SW480 (cell line): ENCODE measurements at places on chromosomes 16 and 17.

DNA sequence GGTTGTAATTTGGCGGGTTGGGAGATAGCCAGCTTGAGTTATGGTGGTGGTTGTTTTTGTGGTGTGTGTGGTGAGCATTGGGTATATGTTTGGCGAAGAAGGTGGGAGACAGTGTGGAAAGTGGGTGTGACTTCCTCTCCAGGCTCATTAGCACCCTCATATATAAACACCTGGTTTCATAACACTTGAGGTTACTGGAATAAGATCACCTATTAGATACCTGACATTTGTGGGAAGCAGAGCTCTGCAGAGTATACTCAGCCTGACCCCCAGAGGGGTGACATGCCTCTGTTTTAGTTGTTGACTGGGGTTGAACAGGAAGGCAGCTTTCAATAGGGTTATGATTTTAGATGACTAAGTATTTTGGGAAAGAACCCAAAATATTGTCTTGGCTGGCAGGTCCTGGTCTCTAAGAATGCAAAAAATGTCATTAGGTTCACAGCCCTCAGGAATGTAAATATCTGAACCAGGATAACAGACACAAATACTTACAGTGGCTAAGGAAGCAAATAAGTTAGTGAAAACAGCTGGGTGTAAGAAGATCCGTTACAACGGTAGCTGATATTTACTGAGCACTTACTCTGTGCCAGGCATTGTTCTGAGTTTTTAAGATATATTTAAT, 18.3 kb upstream of the EFCAB13 start:
- peak; percentile 55 for DNase-seq

DNA sequence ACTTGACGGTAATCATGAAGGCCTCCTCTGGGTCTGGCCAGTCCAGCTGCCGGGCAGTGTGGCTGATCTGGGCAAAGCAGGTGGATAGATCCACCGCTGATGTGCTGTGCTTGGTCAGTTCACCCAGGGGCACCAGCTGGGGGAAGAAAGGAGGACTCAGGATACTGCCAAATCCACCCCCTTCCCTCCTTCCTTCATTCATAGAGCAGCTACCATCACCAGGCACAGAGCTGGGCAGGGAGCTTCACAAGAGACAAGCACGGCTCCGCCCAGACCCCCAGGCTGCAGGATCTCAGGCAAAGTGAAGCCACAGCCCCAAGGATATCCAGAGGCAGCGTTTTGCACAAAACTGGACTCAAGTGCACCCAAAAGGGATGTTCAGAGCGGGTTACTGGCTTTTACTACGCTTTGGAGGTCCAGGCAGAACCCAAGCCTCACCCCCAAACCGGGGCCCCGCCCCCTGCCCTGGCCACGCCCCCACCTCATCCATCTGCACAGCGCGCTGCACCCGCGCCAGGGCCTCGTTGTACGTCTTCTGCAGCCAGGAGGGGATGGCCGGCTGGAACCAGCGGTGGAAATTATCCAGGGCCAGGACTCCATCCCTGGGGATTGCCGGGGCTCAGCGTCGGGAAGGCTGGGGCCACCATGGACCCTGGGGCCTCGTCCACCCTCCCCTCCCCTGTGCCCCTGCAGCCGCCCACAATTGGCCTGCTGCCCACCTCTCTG, 9.1 kb downstream of the UNC13D start:
- no peak for DNase-seq

DNA sequence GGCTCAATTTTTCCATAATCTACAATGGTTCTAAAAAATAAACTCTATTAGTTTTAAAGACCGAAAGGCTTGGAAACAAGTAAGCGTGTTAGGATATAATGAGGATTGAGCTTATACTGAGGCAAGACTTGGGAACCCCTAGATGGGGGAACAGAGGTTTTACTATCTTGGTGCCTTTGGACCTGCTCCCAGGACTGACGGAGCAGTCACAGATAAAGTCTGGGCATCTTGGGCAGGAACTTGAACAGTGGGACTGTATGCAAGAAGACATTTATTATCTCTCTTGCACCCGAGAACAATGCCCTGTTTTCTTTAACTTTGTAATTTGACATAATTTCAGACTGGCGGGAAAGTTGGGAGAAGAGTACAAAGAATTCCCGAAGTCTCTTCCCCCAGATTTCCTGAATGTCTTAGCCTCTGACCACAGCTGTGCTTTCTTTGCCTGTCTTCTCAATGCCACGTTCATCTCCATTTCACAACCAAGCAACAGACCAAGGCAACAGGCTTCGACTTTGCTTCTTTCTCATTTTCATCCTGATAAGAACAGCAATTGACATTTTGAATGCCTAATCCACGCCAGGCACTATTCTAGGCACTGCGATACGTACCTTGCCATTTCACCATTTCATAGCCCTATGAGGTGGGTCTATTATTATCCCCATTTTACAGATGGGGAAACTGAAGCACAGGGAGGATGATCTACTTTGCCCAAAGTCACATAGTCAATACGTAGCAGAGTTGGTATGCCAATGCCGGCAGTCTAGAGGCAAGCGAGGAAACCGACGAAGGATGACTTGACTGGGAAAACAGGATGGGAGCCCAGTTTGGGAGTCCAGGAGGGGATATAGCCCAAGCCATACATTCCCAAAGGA, 3.0 kb upstream of the IL4R start:
- DNase-seq: no peak

GRCh38 chr17:50047488-50048126, 8.3 kb upstream of the ITGA3 start:
- peak; percentile 75 for DNase-seq

DNA sequence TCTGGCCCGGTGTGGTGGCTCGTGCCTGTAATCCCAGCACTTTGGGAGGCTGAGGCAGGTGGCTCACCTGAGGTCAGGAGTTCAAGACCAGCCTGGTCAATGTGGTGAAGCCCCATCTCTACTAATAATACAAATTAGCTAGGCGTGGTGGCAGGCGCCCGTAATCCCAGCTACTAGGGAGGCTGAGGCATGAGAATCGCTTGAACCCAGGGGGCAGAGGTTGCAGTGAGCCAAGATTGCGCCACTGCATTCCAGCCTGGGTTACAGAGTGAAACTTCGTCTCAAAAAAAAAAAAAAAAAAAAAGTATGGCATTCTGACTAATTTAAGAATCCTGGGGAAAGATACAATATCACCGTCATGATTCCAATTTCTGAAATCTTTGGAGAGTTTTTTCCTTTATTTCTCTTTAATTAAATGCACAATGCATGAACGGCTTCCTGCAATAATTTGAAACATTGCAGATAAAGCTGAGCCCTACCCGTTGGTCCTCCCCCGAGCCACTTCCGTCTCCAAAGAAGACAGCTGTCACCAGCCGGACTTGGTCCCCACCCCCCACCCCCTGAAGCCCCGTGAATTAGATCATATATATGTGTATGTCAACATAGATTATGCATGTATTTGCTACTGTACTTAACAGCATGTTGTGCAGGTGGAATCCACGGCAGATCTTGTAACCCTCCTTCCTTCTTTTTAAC, 142.6 kb upstream of the PLCG2 start:
- no peak for DNase-seq

- DNase-seq: no peak
These were observed 4.0 kb downstream of the RNASEK start for GRCh38 chr17:7016418-7016817.

DNA sequence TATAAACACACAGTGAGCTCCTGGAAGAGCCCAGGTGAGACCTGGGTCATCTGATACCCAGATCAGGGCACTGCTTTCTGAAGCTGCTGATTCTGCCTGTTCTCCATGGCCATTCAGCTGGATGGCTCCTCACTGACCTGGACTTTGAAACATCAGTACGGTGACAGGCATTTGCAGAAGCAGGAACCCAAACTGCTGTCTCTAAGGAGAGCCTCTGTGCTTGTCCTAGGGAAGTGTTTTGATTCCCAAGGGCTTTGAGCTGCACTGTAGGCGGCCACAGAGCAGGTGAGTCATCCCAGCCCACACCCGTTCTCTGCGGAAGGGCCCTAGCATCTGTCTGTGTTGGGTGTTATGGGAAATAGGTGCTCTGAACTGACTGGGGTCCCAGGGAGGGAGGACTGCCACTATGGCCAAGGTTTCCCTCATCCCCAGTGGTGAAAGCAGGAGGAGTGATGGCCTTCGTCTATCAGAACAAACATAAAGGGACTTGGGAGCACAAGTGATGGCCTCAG, 60.7 kb upstream of the ADCY9 start:
- peak; percentile 87 for DNase-seq

- no peak for DNase-seq
These were observed 8.8 kb upstream of the APRT start for GRCh38 chr16:88820385-88821025.

- no peak for DNase-seq
These were observed 162.3 kb downstream of the MSI2 start for GRCh38 chr17:57418463-57419246.

DNA sequence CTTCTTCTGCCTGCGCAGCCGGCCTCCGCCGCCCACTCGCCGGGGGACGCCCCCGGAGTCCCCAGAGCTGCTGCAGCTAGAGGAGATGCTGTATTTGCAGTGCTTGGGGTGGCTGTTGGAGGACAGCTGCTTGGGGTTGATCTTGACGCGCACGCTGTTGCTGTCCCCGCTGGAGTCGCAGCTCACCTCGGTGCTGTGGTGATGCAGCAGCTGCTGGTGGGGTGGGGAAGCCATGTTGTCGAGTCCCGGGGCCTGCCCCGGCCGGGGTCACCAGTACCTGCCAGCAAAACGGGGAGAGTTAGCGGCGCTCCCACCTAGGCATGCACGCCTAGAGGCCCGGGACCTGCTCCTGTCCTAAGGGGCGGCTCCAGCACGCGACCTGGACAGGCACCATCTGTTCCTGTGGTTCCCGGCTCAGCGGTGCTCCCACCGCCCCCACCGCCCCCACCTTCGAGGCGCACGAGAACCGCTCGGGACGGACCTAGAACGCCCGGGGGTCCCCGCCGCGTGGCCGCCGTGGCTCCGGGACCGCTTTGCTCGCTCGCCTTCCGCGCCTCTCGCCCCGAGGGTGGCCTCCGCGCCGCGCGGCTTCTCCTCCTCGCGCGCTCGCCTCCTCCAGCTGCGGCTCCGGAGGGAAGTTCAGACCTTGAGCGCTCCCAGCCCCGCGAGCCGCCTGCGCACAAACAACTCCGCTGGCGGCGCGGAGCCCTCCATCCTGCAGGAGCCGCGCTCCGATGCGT, 863 bp downstream of the ADCY9 start:
- peak; percentile 54 for DNase-seq

- peak; percentile 43 for DNase-seq
These were observed 26.4 kb upstream of the MRPS23 start for GRCh38 chr17:57876023-57876865.

GRCh38 chr16:82761858-82762257, 135.1 kb downstream of the CDH13 start:
- peak; percentile 21 for DNase-seq

- peak; percentile 80 for DNase-seq
These were observed at the start of gene NAGPA for GRCh38 chr16:5033256-5034166. TSS of gene NAGPA (minus strand) at chr16:5033935. CDS start at chr16:5033914, 21 bp downstream.

DNA sequence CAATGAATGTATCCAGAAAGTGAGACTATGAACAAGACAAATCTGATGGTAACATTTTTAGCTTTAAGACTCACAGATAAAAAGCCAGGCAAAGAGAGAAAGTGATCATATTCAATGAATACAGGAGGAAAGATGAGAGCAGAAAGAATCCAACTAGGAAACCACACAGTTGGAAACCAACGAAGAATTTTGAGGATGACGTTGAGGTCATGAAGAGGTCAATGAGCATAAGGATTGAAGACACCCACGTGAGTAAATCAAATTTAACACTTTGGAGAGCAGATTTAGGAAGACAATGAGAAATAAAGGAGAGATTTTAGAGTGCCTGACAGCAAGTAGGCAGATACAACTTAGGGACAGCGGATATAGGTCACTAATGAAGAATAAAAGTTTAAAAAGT, 948.1 kb downstream of the KCNJ2 start:
- no peak for DNase-seq

- DNase-seq: no peak
These were observed 5.1 kb upstream of the GNA13 start for GRCh38 chr17:65061646-65062045.

GRCh38 chr16:82843606-82844271, 217.0 kb downstream of the CDH13 start:
- DNase-seq: no peak

GRCh38 chr17:66386498-66387351, 84.3 kb downstream of the PRKCA start:
- peak; percentile 49 for DNase-seq

DNA sequence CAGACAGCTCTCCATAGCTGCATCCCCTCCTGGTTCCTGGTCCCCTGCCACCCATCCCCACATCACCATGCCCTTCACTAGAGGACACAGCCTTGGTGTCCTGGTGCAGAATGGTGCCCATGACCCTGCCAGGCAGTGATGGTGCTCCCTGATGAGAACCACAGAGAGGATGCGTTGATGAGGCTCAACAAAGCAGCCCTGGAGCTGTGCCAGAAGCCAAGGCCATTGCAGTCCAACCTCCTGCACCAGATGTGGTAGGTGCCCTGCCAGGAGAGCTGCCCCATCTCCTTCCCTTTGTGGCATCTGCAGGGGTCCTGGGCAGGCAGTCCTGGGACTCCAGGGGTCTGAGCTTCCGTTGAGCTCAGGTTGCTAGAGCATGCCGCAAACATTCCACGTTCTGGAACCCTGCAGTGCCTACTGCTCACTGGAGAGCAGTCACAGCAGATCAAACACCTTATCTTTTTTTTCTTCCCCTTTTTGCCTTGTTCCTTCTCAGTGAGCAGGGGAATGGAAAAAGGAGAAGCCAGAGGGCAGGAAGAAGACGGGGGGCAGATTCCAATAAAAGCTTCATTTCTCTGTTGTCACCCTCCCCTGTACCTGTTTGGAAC, 5.3 kb upstream of the EPN3 start:
- no peak for DNase-seq

- DNase-seq: no peak
These were observed 1.8 kb downstream of the KRT15 start for GRCh38 chr17:41516830-41517283.

- peak; percentile 6 for DNase-seq
These were observed 265.8 kb upstream of the ELAC2 start for GRCh38 chr17:13283606-13284005.

GRCh38 chr17:61555127-61555566, 35.9 kb downstream of the NACA2 start:
- no peak for DNase-seq

DNA sequence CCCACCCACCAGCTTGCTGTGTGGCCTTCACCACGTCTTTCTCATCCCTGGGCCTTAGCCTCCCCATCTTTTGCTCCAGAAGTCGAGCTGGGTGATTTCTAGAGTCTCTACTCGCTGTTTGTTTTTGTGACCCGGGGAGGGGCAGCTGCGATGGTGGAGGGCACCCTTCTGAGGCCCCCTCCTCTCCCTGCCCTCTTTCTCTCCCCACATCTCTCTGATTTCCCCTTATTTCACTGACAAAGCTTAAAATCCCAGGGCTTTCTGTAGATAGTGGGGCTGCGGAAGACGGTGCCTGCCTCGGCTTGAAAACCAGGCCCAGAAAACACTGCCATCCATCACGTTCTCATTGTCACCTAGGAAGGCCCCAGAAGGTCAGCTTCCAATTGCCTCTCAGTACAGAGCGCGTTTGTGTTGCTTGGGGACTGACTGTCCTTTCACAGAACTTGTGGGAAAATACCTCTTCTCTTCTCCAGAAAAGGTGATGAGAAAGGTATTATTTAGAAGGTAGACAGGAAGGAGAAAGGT, 95.1 kb downstream of the NTN1 start:
- no peak for DNase-seq

GRCh38 chr17:65065906-65066305, 9.4 kb upstream of the GNA13 start:
- no peak for DNase-seq
